Stimulated activated CD8-positive, alpha-beta memory T cell treated with anti-CD3 and anti-CD28 coated beads, Interleukin-4, amount 100 ng/mL, for 4 hours (primary cell): ENCODE measurements at places on chromosomes 1 and 21.

DNA sequence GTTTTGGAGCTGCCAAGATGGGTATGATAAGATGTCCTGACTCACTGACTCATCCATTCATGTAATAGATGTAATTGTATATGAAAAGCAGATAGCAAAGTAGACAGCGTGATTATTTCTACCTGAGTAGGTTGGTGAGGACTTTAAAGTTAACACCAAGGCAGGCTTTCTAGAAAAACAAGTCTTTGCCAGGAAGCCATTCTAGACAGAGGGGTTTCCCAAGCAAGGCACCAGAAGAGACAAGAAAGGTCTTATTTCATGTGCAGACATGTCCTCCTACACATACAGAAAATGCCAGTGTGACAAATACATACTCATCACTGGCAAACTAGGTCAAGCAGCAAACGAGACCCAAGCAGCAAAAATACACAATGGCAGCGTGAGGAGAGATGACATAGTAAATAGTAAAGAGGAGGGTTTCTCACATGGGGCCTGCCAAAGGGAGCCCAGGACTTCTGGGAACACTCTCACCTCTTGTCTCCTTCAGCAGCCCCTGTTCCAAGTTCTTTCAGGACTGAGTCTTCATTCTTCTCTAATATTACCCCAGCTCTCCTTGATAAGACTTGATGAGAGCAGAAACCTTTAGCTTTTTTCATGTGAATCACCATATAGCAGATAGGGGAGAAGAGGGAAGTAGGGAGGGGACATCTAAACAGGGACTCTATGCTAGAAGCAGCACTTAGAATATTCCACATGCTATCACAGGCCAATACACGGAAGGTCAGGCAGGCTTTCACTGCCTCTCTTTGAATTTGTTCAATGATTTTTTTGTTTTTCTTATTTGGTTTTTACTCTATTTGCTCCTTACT is 114.6 kb upstream of the ATP1B1 start:
- DNase-seq, result no peak

DNA sequence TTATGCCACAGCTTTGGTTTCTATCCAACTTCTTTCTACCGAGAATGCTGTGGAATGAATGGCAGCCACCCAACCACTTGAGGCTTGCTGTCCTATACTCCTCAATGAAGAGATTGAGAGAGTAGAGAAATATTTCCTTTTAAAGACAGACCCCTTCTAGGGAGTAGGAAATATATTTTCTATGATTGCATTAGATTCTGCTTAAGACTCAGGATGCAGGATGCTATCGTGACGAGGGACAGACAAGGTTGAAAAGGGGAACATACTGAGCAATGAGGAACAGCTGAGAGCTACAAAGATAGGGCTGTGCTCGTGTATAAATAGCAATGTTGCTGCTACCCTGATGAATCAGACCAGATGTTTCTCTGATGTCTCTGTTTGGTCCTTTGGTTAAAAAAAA is 7.1 kb upstream of the RASAL2 start:
- no peak for DNase-seq

DNA sequence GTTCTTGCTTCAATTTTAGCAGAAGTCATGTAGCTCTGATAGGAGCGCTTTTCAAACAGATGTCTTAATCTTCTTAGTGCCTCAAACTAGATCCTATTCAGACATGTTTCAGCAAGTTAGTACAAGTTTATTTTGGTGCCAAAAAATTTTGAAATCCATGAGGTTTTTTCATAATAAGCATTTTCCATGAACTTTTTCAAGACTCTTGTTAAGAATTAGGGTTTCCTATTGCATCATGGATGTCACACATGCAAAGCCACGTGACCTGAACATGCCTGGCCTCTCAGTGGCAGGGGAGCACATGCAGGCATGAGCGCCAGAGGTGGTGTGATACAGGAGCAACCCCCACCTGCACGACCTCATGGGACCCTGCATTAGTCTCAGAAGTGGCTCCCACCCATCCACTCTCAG is 67.6 kb downstream of the POFUT2 start:
- no peak for DNase-seq

DNA sequence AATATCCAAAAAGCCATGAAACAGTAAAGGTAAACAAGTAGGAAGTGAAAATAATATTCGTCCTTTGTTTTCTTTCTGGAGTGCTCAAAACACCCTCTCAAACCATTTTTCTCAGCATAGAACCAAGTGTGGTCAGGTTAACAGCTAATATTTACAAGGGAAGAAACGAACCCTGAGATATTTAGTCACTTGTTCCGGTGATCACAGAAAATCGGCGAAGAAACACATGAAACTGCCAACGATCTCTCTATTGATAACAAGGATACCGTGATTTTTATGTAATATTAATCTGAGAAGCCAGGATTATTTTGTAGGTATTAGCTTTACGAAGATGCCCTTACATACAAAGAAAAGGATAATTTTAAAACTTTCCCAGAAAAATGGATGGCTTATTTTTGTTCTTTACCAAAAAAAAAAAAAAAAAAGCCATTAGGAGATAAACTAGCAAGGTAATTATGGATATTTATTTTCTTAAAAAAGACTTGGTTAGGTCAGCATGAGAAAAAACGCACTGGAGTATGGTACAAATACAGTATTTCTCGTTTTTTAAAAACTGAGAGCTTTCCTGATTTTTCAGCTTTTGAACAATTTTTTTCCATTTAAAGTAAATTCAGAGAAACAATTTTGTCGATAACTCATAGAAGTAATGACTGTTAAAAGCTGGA is 107.3 kb upstream of the HNRNPU start:
- no peak for DNase-seq

- DNase-seq, result no peak
Measured at GRCh38 chr1:84877592-84877991, 15.4 kb downstream of the LPAR3 start.

DNA sequence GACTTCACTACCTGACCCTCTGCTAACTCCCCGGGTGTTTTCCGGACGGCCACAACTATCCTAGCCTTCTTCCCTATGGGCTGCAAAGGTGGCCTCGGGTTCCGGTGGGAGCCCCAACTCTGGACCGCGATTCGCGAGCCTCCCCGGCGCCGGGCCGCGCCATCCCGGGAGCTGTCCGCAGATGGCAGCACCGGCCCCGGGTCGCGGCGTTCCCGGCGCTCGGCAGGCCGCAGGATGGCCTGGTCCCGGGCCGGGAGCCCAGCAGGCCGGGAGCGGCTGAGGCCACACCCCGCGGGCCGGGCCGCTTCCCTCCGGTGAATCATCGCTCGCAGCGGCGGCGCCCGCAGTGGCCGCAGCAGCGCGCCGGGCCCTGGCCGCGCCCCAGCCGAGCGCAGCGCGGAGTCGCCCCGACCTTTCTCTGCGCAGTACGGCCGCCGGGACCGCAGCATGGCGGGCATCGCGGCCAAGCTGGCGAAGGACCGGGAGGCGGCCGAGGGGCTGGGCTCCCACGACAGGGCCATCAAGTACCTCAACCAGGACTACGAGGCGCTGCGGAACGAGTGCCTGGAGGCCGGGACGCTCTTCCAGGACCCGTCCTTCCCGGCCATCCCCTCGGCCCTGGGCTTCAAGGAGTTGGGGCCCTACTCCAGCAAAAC is at the start of gene CAPN2:
Gene CAPN2 (plus strand): TSS at position 346 of the 656 bp plus-strand sequence. CDS start 102 bp downstream, at position 448.
- no peak for DNase-seq

GRCh38 chr21:40631211-40631610 is 215.7 kb downstream of the DSCAM start:
- DNase-seq, result no peak

GRCh38 chr1:188615321-188615720 is 1786.6 kb downstream of the PLA2G4A start:
- no peak for DNase-seq

- DNase-seq, result peak; percentile 69
Measured at GRCh38 chr1:156090840-156091188, 8.5 kb upstream of the MEX3A start.

DNA sequence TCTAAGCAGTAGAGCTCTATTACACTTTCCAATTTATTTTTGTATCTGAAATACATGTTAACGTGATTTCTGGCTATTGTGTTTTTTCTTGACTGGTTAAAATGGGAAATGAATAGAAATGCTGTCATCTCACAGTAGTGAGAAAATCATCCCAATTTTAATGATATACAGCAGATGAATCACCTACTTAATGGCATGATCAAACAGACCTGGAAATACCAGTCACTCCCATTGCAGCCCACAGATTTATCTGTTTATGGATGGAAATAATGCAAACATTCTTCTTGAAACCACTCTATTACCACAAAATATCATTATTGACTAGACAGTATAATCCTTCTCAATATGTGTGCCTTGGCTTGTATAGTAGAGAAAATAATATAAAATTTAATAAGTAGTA is 497.8 kb upstream of the ADAMTS5 start:
- DNase-seq, result no peak

DNA sequence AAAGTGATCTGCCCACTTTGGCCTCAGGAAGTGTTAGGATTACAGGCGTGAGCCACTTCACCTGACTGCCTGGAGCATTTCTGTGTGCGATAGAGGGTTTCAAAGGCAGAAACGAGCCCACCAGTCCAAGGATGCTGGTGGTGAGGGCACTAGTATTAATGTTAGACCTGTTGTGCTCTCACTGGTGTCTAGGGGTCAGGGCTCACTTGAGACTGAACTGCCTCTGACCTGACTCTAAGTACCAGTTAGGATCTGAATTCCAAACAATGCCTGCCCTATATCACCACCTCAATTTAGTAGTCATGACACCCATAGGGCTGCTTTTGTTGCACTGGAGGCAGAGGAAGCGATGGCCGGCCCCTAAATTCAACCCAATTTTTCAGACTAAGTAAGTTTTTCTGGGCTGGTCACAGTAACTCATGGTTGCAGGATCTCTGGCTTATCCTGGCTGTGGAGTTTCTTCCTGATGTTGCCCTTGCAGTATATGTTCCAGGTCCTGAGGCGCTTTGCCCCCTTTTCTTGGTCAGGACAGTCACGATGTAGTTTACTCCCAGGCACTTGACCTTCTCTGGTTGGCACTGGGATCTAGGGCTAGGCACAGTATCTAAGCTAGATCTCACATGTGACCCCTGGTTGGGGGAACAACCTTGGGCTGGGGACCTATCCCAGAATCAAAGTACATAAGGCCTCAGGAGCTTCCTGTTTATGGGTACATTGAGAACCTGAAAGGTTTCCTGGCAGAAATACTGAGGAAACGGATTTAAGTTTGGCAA is 4.5 kb downstream of the CCDC17 start:
- no peak for DNase-seq

GRCh38 chr1:57319165-57319564 is 104.7 kb downstream of the DAB1 start:
- DNase-seq, result no peak

DNA sequence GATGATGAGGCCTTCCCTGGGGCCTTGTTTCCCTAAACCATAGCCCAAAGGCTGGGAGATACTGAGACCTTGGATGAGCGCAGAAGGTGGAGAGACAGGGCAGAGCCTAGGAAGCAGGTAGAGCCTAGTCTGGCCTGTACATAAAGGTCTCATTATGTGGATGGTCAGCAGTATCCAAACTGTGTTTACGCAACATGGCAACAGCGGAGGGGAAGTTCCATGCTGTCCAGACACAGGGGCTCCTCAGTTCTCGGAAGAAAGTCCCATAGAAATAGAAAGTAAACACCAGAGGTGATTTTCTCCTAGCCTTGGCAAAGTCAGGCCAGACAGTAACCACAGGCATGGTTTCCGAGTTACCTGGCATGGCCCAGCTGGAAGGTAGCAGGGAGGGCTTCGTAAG is 42.1 kb upstream of the MPZL1 start:
- no peak for DNase-seq

DNA sequence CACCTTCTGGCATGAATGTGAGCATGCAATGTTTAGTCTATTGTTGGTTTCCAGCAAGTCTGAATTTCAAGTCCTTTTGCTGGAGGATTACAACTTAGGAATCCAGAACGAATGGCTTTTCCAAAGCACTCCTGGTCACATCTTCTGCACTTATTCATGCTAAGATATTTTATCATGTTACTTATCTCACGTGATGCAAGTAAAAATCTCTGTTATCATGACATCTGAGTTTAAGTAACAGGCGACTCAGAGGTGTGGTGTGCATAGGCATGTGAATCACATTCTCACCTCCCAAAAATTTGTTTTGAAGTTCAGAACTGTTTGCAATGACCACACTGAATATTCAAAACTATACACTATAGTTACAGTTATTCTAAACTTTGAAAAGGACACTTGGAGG is 204.8 kb upstream of the FGGY start:
- no peak for DNase-seq

DNA sequence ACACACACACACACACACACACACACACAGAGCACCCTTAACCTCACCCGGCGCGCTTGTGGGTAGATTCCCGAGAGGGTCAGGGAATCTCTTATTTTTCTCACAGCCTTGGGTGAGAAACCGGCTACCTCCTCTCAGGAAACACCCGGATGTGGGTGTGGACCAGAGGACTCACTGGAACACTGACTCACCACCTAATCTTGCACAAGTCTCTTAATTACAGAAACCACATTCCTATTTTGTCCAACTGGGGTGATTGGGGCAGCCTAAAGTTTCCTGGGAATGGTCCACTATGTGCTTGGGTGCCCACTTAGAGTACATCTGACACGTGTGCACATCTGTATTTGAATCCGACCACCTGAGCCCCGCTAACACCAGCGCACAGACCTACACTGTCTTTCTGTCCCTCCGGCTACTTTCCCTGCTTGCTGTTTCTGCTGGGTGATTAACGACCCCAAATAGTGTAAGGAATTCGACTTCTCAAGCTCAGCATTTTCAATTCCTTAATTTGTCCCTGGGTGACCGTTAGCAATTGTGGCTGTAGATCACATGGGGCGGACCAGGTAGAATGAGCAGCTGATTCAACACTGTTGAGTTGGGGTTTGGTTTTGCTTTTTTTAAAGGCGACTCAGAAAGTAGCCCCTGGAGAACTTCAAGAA is 14.0 kb upstream of the TBX15 start:
- no peak for DNase-seq

DNA sequence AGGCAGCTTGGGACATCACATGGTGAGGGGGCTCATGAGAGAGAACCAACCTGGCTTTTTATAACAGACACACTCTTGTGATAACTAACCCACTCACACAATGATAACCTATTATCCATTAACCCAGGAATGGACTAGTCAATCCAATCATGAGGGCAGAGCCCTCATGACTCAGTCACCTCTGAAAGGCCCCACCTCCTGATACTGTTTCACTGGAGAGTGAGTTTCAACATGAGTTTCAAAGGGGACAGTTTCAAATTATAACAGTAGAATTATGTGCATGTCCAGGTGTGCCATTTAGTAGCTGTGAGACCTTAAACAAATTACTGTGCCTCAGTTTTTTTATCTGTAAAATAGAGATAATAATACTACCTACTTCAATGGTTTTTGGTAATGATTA is 47.6 kb upstream of the PPP2R5A start:
- DNase-seq, result no peak

- DNase-seq, result no peak
Measured at GRCh38 chr1:17116643-17117042, 2.6 kb downstream of the PADI2 start.

- no peak for DNase-seq
Measured at GRCh38 chr21:28445141-28445830, 547.4 kb downstream of the LTN1 start.

GRCh38 chr1:2384130-2384860 is 7.1 kb downstream of the MORN1 start:
- DNase-seq, result no peak

GRCh38 chr1:1080122-1080757 is 6.1 kb upstream of the RNF223 start:
- no peak for DNase-seq
